ENCODE measurements at places on chromosomes 16 and 17. TPM values are rescaled to one million over a fixed set of nuclear protein-coding genes. Genes with fewer than 3 reads are reported as not detected.

GRCh38 chr16:74297145-74297665 is 591 bp downstream of the PSMD7 start:
- no peak for DNase-seq

GRCh38 chr16:72481419-72481818 is 309.5 kb upstream of the PMFBP1 start:
- DNase-seq, result no peak

DNA sequence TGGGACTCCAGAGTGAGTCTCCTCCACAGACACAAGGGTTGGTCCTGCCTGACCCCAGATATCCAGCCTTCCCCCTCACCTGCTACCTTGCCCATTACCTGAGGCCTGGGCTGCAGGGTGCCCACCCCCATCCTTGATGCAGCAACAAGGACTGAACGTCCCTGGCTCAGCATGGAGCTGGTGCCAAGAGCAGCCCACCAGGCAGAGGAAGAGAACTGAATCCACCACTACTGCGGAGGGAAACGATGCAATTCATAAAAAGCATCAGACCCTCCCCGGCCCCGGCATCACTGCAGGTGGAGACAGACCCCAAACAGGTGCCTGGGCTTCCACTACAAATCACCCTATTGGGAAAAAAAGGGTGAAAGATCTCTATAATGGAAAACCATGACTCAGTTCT is 131.0 kb upstream of the TNRC6C start:
- DNase-seq, result no peak

- no peak for DNase-seq
Observed at GRCh38 chr17:45234641-45235415, 13.1 kb downstream of the FMNL1 start.

DNA sequence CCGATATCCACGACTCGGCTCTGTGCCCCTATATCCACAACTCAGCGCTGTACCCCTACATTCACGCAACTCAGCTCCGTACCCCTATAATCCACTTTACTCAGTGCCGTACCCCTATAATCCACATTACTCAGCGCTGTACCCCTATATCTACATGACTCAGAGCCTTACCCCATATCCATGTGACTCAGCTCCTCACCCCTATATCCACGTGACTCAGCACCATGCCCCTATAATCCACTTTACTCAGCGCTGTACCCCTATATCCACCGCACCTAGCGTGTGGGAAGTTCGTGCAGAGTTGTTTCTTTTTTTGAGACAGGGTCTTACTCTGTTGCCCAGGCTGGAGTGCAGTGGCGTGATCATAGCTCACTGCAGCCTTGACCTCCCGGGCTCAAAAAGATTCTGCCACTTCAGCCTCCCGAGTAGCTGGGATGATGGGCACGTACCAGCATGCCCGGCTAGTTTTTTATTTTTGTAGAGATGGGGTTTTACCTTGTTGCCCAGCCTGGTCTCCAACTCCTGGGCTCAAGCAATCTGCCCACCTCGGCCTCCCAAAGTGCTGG is 17.4 kb downstream of the CYB5D2 start:
- DNase-seq, result no peak

GRCh38 chr16:81601601-81602255 is 157.1 kb downstream of the CMIP start:
- no peak for DNase-seq

DNA sequence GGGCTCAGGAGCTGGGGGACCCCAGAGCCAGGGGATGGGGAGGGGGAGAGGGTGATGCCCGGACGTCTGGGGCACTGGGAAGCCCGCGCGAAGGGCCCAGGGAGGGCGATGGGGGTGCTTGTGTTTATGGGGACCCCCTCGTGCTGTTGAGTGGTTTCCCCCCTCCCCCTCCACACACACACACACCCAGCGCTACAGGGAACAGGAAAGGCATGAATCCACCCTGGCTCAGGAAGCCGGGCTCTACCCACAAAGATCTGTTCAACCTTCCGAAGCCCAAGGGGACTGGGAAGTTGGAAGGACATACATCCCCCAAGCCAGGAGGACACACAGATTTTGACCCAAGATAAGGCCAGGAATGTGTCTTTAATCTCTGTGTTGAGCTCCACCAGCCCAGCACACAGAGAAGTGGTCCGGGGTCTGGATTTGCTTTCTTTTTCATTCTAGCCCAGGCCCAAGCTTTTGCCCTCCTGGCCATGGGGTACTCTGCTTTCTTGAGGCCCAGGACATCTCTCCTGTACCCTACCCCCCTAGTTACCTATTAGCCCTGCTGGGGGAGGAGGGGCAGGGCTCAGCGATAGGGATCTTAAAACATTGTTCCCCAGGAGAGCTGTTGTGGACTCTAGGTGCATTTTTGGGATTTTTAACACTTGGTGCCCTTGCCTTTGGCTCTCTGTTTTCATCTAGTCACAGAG is 1.2 kb downstream of the UBALD2 start:
- no peak for DNase-seq

DNA sequence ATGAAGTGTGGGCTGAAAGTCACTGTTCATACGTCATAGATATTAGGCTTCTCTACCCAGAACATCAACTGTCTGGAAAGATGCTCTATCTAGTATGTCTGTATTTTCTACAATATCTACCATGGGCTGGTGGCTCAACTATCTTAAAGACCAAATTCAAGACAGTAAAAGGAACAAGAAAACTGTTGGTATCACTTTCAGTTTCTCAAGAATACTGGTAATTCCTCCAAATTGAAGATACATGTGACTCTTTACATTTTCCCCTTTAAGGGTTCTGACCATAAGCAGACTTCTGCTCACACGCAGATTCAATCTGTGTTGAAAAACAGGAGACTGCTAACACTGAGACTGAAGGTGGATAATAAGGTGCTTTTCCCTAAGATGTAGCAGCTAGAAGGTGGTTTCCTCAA is 24.2 kb downstream of the XPO6 start:
- DNase-seq, result no peak

- DNase-seq, result no peak
Observed at GRCh38 chr17:13337864-13338371, 263.8 kb downstream of the HS3ST3A1 start.

The GDPD3 gene
- total RNA-seq, result 0.47 TPM

Data from occipital lobe (tissue), 3 donors.